Motor neuron (in vitro differentiated cells): ENCODE measurements at places on chromosomes 7 and 10.
A peak's percentile ranks its signal among the peaks of the same experiment; 100 is the strongest.

DNA sequence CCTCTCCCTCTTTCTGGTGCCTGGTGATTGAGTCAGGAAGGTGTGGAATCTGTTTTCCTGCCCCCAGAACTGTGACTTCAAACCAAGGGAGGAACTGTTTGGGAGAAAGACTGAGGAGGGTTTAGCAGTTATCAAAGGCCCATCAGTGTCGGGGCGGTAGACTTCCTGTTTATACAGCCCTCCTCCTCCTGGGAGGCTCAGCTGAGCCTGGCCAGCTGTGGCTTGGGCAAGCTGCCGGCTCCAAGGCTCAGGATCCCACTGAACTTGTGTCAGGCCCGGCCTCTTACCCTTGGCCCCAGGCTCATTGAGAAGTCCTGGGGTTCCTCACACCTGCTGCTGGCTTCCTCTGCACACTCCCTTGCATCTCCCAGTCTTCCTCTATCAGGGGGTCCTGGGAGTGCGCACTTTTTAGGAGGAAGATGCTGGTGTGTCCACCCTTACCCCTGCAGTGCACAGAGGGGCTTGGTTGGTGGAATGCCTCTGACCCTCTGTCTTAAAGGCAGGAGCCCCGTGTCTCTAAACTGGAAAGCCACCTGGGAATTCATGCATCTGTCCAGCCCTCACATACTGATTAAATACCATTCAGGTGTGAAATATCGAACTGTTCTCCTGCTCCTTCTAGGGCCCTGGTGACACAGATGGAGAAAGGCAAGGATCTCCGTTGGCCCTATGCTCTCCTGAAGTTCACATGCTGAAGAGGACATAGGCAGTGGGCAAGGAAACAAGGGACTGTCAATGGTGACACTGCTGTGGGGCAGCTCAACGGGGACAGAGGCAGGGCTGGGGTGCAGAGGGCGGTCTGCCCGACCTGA lies 32.4 kb downstream of the CXCL12 start:
- no peak for ATAC-seq

DNA sequence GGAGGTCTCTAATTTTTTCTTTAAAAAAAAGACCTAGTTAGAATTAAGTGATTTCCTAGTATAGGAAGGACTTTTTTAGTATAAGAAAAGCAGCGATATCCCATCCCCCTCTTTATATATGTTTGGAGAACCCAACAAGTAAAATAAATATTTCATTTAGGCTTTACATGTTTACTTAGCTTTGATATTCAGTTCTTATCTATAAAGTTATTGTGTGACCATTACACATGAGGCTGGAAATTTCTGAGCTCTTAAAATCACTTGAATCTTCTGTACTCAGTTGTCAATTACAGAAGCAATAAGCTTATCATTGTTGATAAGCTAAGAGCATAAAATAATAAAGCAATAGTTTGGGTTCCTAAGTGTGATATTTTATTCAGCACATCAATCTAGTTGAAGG lies 89.7 kb downstream of the AASS start:
- no peak for ATAC-seq

DNA sequence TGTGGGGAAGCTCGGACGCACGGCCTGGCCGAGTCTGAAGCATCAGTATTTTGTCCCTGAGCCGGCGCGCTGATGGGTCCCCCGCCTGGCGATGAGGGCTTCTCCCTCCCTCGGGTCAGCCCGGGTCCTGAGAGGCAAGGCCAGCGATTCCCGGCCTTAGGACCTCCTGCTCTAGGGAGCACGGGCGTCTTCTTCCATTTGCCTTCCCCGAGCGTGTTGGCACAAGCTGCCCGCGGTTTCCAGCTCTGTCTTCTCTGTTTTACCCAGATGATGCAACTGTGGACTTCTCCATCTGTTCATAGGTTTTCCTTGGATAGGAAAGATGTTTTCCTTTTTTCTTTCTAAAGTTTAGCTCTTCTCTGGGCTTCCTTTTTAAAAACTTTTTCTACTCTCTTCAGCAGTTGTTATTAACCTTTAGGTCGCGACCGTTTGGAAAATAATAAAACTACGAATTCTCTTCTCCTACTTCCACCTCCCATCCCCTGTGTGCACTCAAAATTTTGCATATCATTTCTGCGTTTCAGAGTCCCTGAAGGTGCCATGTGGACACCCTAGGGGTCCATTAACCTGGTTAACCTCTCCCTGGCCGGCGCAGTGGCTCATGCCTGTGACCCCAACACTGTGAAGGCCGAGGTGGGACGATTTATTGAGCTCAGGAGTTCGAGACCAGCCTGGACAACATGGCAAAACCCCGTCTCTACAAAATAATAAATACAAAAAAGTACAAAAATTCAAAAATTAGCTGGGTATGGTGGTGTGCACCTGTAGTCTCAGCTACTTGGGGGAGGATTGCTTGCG lies 1.4 kb upstream of the SLC25A28 start:
- no peak for ATAC-seq

- no peak for ATAC-seq
Measured at GRCh38 chr7:117220836-117221235, 102.0 kb downstream of the WNT2 start.

DNA sequence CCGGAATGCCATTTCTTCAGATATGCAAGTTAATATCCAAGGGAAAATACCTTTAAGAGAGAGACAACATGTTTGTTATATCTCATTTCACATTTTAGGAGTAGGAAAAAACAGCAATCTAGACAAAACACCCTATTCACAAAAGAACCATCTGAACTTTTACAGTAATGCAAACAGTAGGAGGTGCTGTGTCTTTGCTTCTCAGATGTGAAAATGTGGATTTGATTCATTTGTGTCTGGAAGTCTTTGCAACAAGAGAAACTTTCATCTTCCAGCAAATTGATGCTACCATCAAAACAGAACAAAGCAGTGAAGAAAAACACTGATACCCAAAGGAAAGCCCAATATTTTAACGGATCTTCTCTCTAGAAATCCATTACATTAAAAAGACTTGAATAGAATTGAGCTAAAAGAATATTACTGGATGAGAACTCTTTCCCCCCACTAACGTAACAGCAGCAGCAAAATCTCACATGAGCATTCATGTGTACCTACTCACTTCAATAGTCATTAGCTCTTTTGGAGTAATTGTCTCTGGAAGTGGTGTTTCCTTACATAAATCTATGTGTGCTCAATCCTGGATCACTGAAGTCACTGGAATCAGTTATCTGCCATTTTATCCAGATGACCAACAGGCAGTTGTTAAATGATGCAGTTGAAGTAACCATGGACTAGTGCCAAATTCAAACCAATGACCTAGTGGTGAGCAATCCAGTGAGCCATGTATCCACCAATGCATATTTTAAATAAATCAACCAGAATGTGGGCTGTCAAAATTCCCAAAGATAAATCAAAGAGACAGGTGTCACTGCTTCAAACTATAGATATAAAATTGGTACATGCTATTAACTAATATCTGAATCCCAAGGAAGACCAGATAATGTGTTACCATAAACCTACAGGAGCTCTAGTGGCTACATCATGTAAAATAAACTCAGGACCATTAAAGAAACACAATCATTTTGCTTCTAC lies 1.8 kb downstream of the SEMA3C start:
- ATAC-seq, result no peak

DNA sequence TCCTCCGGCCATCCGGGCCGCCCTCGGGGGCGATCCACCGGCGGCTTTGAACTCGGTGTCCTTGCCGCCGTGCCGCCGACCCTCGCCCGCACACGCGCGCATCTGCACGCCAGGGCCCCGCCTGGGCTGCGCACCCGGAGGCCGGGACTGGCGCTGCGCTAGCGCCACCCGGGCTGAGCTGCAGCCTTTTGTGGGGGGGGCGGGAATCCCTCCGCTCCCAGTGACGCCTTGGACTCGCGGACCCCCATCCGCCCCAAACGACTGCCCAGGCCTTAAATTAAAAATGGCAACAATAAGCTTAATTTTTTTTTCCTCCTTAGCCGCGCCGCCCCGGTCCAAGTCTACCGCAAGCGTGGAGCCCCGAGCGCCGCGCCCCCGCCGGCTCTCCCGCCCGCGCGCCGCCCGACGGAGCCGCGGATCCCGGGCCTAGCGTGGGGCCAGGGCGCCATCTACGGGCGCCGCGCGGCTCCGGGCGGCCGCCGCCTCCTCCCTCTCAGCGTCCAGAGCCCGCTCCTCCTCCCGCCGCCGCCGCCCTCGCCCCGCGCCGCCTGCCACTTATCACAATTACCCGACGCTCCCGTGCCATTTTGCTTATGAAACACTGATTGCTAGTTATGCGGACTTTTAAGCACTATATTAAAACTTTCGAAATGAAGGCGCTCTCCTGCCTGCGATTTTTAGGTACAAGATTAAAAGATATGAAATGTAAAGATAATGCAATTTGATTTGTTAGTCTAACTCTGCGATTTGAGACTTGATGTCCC lies 7.5 kb upstream of the EBF3 start:
- peak; percentile 81 for ATAC-seq

DNA sequence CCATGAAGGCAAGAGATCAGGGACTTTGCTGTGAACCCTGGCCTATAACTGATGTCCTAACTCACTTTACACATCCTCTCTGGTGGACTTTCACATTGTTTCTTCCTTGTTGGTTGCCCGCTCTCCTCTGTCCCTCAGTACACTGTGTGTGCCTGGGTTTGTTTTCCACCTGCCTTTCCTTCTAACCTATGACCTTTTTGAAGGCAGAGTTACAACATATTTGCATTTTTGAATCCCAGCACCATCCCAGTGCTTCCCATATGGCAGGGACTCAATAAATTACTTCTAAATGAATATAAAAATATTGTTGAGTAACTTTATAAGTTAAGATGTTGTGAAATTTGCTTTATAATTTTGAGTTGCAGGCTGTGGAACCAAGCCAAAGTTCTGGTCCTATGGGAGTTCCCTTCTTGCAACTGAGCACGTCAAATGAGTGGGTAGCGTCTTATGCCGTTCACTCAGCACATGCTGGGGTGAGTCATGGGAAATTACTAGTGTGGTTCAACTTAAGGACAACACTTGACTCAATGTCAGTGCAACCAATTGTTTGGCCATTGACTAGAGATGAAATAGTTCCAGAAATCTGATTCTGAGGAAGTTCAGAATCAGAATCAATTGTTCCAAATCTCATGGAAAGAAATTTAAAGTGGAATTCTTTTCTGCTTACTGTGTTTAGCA lies 250.9 kb downstream of the TWIST1 start:
- ATAC-seq, result peak; percentile 100

GRCh38 chr7:16063716-16064675 lies 357.3 kb downstream of the CRPPA start:
- ATAC-seq, result no peak

GRCh38 chr7:18521945-18522566 lies 26.5 kb downstream of the HDAC9 start:
- ATAC-seq, result no peak

DNA sequence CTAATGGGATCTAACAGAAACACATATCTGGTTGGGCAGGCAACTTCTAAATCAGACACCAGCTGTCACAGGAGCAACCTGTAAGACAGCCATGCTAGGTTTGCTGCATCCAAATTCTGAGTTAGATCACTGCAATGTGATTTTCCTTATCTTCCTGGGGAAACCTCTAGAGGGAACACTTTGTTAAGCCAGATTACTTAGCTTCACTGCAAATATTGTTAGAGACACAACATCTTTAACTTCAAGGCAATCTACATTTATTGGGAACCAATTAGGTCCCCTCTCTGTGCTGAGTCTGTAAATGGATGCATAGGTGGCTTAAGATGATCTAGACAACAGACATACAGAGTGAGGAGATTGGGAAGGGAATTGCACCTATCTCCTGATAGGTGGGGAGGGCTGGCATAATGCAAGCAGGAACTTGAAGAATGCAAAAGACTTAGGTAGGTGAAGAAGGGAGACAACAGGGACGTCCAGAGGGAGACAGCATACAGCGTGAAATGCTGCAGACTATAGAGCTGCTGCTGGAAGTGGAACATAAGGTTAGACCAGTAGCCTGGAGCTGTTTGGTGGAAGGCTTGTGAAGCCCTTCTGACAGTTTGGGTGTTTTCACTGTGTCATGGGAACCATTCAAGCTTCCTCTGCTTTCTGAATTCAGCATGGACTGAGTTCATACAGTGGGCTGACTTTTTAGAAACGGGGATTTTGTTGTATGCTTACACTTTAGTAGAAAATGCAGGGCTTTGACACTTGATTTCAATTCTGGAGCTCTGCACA lies 109.8 kb upstream of the ELMO1 start:
- ATAC-seq, result peak; percentile 47

DNA sequence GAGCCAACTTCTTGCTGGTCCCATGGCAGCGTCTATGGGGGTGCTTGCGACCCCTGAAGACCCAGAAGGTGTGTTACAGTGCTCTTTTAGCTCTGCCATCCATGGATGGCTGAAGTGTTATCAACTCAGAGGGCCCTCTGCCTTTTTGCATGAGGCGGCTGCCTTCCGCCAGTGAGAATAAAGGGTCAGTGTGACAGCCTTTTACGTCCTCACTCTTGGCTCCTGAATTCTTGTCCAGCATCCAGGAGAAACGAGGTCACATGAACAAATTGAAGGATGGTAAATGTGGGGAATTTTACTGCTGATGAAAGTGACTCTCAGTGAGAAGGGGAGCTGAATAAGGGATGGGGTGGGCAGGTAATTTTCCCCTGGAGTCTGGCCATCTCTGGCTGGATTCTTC lies 24.1 kb downstream of the SSMEM1 start:
- ATAC-seq, result no peak

- ATAC-seq, result no peak
Measured at GRCh38 chr10:11602358-11602757, 9.1 kb downstream of the USP6NL start.

DNA sequence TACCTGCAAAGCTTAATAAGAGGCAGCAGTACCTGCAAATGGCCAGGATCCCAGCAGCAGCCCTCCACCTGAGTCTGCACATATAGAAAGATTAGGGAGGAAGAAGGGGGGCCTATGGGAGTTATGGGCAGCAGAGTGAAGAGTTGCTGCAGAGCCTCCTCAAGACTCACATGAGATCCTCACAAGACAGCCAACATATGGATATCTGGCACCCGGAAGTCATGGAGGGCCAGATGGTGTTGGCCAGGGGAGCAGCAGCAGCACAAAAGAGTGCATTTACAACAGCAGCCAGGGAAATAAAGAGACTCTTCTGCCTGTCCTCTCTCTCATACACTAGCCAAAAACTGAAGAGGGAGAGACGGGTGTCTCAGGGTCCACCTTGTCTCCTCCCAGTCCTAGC lies 4.0 kb upstream of the TAS2R40 start:
- no peak for ATAC-seq

- no peak for ATAC-seq
Measured at GRCh38 chr10:10043083-10043482, 974.6 kb upstream of the CELF2 start.

DNA sequence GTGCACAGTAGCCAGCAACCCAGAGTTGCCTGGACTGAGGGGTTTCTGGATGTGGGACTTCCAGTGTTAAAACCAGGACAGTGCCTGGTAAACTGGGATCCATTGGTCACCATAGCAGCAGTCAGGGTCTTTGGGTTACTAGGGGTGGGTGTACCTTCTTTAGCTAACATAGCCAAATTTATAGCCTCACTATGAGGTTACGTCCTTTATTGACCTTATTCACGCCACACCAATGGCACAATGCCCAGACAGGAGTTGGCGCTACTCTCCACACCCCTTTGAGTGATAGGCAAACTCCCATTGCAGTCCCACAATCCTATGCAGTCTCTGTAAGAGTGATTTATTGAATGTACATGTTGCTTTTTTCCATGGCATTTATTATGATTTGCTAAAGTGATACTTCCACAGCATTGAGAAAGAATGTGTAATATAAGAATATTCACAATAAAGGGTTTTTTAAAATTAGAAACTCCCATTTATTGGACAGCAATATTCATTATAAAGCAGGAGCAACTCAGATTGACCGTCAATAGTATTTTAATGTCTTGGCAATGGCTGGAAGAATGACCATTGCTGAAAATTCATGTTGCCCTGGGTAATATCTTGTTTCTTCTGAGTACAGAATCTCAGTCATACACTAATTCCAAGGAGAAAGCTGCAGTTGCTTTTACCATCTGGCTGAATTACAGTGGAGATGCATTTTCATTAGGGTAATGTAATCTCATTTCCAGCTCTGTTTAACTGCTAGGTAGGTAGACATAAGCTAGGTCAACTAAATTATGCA lies 26.1 kb downstream of the IFIT5 start:
- peak; percentile 93 for ATAC-seq
